Activated T-helper 1 cell treated with Interleukin-2 at 50 U/mL for 16 hours (primary cell): ENCODE measurements at places on chromosomes 1 and 21.

DNA sequence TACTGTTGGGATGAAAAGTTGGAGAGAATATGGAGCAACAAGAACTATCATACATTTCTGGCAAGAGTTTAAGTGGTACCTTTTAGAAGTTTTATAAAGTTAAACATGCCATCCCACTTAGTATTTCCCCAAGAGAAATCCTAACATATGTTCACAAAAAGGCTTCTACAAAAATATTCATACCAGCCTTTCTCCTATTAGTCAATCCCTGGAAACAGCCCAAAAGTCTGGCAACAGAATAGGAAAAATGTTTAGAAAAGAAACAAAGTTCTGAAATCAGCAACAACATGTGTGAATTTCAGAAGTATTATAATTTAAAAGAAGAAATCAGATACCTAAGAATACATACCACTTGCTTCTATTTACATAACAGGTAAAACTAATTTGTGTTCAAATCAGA, 271.0 kb downstream of the DSCAM start:
- no peak for DNase-seq

DNA sequence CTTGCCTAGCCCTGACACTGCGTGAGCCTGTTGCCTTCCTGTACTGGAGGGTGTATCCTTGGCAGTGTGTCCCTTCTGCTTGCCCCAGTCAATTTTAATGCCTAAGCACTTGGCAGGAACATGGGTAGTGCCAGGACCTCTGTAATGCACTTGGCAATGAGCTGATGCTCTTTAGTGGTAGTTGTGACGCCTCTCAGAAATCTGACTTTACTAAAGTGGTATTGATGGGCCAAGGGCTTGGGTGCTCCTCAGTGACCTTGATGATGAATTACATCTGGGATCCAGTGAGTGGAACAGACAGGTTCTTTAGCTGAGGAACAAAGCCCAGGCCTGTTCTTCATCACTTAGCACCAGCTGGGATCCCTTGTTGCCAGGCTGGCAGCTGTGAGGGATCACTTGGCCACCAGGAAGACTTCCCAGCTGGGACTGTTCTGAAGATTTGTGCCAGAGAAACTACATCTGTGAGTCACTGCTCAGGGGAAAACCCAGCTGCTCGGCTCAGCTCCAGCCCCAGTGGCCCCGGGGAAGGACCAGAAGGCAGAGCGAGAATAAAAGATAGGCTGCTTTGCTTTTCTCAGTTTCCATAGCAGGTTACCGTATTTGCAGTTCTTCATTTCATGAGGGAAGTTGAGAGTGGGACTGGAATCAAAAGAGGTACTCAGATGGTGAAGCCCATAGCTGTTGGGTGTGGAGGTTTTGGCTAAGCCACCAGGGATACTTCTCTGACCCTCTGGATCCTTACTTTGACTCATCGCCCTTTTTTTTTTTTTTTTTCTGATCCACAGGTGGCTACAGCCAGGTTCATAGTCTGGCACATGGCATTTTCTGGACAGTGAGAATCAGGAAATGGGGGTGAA, 28.5 kb upstream of the KCNA2 start:
- peak; percentile 46 for DNase-seq

DNA sequence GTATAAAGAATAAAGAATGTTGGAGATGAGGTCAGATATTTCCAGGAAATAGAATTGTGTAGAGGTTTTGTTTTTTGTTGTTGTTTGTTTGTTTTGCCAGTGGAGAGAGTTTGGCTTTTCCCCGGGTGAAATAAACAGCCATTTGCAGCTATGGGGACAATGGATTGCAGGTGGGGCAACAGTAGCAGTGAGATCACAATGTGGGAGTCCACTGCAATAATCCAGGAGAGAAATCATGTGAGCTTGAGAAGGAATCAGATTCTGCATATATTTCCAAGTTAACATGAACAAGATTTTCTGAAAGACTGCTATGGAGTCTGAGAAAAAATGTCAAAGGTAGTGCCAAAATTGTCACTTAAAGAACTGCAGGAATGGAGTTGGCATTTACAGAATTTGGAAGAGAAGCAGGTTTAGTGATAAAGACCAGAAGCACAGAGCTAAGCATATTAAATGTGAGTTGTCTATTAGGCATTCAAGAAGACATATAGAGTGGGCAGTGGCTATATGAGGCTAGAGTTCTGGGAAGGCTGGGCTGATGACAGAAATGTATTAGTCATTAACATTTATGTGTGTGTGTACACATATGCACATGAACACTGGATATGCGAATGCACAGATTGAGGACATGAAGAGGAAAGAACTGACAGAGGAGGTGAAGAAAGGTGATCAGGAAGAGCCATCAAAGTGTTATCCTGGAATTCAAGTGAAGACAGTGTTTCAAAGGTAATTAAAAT, 729.6 kb upstream of the PTBP2 start:
- no peak for DNase-seq

- no peak for DNase-seq
These were observed 283.1 kb downstream of the LMX1A start for GRCh38 chr1:165073185-165074007.

DNA sequence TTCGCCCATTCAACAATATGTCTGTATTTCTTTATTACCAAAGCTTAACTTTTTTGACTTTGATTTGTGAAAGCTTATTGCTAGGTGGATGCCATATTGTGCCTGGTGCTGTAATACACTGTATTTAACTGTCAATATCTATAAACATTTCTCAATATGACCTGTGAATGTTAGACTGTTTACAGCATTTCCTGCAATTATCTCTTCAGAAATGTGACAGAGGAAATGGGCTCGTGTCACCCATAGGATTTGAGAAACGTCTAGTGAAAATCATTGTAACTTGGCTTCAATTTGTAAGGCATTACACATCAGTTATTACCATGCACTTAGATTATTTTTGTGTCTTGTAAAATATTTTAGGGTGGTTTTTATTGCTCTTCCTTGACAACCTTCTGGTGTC, 237.8 kb upstream of the ADGRL2 start:
- no peak for DNase-seq

GRCh38 chr1:45913183-45913683, 109.8 kb downstream of the MAST2 start:
- DNase-seq = no peak

DNA sequence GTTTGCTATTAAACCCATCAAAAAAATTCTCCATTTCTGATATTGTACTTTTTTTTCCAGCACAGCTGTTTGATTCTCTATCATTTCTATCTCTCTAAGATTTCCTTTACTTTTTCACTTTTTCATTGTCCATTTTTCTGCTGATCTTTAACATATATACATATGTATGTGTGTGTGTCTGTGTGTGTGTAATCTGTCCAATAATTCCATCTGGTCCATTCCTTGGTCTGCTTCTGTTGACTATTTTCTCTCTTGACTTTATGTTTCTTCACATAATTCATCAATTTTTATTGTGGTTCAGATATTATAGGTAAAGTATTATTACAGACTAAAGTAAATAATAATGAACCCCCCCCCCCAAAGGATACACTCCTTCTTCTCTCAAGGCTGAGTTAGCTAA, 84.2 kb downstream of the RGS7 start:
- no peak for DNase-seq

GRCh38 chr1:187626056-187626455, 797.3 kb downstream of the PLA2G4A start:
- DNase-seq = no peak

GRCh38 chr1:2784854-2785630, 16.5 kb downstream of the TTC34 start:
- DNase-seq = no peak

DNA sequence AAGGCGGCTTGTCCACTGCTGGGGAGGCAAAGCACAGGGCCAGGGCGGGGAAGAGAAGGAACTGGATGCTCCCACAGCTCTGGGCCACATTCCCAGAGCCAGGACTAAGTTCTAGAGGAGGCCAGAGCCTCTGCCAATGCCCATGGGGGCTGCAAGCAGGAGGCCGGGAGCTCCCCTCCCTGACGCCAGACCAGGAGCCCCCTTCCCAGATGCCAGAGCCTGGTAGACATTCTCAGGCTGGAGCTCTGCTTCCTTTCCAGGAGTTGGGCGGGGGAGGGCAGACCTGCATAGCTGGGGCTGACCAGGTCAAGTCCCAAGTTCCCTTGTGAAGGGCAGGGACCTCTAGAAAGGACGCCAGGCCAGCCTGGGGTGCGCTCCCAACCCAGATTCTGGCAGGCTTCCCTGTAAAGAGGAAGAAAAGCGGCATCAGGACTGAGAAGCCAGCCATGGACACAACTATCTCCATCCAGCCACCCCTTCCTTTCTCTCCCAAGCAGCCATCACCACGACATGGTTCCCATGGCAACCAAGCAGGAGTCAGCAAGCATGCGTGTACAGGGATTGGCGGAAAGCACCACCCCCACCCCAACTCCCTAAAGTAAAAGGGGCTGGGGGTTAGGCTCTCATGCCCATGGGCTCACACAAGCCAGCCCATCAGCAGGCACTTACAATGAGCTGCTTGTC, 13.4 kb downstream of the KIF21B start:
- DNase-seq = no peak

DNA sequence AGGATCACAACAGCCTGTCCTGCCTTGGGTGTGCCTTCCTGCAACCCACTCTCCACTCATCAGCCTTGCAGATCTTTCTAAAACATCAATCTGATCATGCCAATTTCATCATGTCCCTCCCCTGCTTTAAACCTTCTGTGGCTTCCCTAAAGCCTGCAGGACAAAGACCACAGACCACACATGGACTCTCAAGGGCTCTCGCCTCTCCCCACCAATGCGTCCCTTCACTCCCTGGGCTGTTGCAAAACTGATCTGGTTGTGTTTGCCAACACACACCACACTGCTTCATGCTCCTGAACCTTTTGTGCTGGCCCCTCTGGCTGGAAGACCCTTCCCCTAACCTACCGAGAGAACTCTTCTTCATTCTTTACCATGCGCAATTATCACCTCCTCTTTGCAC, 72.4 kb downstream of the ITPKB start:
- DNase-seq = no peak

DNA sequence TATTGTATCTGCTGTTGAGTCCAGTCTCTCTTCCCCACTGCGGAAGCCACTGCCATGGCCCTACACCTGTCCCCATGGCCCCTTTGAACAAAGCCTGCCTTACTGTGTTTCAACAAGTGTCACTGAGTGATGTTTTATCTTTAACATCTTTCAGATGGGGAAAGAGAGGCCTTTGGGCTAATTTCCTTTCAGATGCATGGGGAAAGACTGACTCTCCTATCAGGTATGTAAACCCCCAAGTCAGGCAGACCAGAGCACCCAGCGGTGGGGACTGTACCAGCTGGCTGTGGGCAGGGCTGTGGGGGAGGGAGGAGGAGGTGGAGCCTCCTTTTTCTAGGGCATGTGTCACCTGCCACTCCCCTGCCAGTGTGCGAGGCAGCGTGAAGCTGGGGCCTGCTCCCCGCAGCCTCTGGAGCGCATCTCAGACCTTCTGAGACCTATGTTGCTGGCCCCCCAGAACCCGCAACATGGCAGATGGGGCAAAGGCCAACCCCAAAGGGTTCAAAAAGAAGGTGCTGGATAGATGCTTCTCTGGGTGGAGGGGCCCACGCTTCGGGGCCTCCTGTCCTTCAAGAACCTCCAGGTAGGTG, at the start of gene PLA2G2F:
Gene PLA2G2F, plus strand, starts transcription at position 363 of the 590 bp plus-strand sequence. Its CDS starts 105 bp downstream, at position 468.
- no peak for DNase-seq

- no peak for DNase-seq
These were observed 5.3 kb downstream of the DENND2D start for GRCh38 chr1:111195002-111195684.

DNA sequence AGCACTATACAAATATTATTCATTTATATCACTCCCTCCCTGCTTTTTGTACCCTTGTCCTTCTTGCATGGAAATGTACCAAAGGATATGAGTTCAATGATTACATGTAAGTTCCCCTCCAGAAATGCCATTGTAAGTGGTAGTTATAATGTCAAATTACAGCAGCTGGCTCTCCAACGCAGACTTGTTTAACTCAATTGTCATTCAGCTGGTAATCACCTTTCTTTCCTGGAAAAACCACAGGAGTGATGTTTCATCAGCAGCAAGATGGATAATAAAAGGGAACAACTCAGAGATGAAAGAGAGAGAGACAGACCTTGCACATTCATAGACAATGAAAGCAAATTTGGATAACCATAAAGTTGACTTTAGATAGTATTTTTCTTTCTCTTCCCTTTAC, 578.6 kb upstream of the PBX1 start:
- no peak for DNase-seq

DNA sequence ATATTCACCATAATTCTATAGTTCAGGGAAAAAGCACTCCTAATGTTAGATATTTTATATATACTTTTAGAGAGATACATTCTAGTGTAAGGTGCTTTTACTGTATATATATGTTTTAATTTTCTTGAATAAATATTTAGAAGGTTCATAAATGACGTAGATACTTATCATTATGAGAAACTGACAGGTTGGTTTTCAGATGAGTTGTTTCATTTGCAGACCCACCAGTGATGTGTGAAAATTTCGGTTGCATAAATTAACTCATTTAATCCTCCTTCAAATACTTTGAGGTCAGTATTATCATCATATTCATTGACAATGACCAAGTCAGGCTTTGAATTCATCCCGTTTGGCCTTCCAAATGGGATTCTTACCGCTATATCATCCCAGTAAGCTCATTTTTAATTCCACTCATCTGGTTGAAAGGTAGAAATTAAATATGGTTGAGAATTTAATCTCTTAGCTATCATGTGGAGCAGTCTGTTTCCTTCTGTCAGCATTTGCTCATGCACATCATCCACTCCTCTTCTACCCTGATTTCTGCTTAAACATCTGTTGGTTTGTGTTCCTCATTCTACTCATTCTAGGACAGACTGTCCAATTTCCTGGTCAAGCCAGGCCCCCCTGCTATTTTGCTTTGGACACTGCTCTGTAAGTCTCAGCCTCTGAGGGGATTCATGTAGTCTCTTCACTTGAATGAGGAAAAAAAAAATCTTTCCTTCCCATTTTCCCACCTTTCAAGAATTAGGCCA, 1156.6 kb downstream of the PLA2G4A start:
- DNase-seq = no peak

- DNase-seq = no peak
These were observed 57.5 kb downstream of the BCL9 start for GRCh38 chr1:147598621-147599361.

GRCh38 chr1:183952101-183952500, 85.4 kb downstream of the COLGALT2 start:
- no peak for DNase-seq

DNA sequence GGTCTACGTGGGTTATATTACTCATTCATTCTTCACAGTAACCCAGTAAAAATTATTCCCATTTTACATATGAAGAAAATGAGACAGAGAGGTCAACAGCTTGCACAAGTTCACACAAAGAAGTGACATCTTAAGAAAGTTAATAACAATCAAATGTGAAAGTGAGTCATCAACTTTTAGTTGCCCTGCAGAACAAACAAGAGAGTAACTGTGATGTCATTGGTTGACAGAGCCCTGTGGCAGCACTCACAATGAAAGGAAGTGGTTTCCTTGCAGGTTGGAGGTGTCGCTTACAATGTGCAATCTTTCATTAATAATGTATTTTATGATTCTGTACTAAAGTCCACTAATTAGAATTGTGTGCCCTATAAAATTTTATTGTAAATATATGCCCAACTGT, 369.6 kb downstream of the RYR2 start:
- no peak for DNase-seq

GRCh38 chr1:248736977-248737376, 18.6 kb downstream of the LYPD8 start:
- DNase-seq = no peak

GRCh38 chr1:212519131-212519530, 86.4 kb downstream of the NENF start:
- no peak for DNase-seq
